ENCODE measurements at places on chromosomes 1 and 21.

- no peak for DNase-seq
These were observed 253.7 kb downstream of the HHAT start for GRCh38 chr1:210582205-210582970.

DNA sequence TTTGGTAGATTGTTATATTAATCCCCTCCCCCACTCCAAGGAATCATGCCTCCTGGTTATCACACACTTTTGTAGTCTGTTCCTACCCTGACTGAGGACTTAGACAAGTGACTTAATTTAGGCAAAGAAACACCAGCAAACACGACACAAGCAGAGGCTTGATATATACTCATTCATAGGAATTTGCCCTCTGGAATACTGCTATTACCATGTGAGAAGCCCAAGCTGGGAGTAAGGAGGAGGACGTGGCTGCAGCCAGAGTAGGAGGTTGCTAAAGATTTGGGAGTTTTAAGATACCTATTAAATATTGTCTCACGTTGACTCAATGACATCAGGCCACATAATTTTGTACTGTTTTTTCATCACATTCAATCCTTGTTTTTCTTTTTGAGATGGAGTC, 100.2 kb downstream of the LRRC53 start:
- DNase-seq = no peak

- peak; percentile 1 for DNase-seq
These were observed 21.3 kb upstream of the RNU1-4 start for GRCh38 chr1:16718908-16719533.

- DNase-seq = no peak
These were observed 87.0 kb downstream of the NRIP1 start for GRCh38 chr21:14977814-14978213.

GRCh38 chr1:6126521-6127067, 53.5 kb downstream of the CHD5 start:
- DNase-seq = no peak

- DNase-seq = no peak
These were observed at the start of gene GRHL3 for GRCh38 chr1:24319312-24319863. Gene GRHL3 (plus strand): TSS chr1:24319357. CDS start chr1:24319552, 195 bp downstream.

GRCh38 chr21:35427320-35428000, 378.4 kb upstream of the RUNX1 start:
- no peak for DNase-seq

DNA sequence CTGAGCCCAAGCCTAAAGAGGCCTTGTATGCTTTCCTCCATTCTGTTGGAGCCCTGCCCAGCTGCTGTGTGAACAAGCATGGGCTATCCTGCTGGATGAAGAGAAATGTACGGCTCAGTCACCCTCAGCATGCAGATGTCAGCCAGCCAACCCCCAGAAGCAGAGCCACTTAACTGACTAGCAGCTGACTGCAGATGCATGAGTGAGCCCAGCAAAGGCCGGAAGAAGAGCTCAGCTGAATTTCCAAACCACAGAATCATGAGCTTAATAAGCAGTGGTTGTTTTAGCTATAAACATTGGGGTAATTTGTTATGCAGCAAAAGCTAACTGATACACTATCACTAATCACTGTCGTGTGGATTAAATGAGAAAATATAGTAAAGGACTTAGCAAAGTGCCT, 39.0 kb downstream of the FOXO6 start:
- no peak for DNase-seq

- no peak for DNase-seq
These were observed 495 bp downstream of the PI4KB start for GRCh38 chr1:151326619-151327222.

DNA sequence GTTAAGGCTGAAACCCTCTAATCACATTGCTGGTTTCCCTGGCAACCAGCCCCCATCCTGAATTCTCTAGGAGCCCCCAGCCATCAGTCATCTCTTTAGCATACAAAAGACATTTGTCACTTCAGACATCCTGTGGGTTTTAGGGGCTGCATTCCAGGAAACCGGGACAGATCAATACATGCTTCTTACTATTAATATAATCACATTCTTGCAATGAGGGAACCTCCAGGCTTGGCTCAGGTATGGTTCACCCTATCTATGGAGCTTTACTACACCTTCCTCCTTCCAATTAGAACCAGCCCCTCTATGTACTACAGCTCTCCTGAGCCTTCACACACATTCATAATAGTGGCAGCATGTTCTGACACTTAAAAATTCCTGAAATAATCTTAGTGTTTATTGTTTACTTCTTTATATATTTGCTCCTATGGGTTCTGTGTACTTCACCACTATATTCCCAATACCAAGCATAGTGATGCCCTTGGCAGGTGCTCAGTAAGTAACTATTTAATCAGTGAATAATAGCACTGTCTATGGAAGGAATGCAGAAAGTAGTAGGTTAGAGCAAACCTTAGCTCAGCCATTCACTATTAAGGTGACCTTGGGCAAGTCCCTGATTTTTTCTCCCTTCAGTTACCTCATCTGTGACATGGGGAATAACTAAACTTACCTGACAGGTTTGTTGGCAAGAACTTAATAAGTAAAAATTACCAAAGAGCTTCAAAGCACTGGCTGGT, 59.6 kb downstream of the ZNF678 start:
- DNase-seq = no peak

GRCh38 chr21:42973991-42974831, at the start of gene PKNOX1:
Gene PKNOX1 (plus strand): TSS chr21:42974562. CDS start chr21:43004382, 29,820 bp downstream.
- peak; percentile 100 for DNase-seq

- no peak for DNase-seq
These were observed 11.1 kb upstream of the SLC30A1 start for GRCh38 chr1:211589782-211590721.

- no peak for DNase-seq
These were observed 73.1 kb downstream of the GATAD2B start for GRCh38 chr1:153849487-153850185.

DNA sequence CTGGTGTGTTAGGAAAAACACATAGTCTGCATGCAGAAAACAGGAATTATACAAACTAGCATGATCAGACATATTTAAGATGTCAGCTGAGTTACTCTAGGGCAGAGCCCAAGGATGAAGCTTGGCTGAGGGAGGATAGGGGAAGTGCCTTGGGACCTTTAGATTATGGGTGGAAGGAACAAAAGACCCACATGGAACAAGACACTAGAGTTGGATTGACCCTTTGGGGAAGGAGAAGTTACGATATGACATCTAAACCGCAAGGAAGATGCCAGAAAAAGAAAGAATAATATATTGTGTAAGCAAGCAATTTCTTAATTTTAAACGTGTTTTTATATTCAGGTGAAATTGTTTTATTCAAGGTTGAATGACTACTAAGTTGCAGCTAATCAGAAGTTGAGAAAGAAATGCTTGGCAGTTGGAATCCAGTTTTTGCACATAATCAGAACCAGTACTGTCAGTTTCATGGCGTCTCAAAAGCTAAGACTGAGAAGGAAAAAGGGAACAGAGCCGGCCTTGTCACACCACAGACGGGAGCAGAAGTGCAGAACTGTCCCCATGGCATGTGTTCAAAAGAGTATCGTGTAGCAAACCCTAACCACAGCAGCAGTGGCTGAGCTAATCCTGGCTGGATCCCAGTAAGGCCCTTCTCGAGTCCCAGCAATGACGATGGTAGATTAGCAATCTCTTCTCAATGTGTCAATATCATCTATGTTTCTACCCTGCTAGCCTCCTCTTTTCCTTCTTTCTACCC, 31.2 kb upstream of the IFNAR2 start:
- DNase-seq = no peak

DNA sequence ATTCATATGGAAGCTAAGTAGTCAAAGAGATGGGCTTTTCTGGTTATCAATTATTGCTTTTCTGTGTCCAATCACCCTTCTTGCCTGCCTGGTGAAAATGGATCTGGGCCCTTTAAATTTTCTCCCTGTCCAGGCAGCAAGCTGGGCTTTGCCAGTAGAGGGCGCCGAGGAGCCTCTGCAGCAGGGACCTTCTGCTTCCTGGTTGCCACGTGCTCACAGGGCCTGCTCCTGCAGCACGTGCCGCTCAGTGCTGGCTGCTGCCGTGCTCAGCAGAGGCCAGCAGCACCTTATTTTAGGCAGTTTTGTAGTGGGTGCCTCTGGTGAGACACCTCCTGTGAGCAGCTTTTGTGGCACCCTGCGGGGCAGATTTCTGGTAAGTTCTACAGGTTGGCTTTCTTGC, 4.0 kb downstream of the ACTL8 start:
- DNase-seq = no peak

- no peak for DNase-seq
These were observed 124.0 kb downstream of the GPATCH2 start for GRCh38 chr1:217506878-217507277.

GRCh38 chr1:165598676-165599059, 32.4 kb upstream of the MGST3 start:
- no peak for DNase-seq

GRCh38 chr1:152344438-152344837, 15.4 kb downstream of the FLG2 start:
- no peak for DNase-seq

DNA sequence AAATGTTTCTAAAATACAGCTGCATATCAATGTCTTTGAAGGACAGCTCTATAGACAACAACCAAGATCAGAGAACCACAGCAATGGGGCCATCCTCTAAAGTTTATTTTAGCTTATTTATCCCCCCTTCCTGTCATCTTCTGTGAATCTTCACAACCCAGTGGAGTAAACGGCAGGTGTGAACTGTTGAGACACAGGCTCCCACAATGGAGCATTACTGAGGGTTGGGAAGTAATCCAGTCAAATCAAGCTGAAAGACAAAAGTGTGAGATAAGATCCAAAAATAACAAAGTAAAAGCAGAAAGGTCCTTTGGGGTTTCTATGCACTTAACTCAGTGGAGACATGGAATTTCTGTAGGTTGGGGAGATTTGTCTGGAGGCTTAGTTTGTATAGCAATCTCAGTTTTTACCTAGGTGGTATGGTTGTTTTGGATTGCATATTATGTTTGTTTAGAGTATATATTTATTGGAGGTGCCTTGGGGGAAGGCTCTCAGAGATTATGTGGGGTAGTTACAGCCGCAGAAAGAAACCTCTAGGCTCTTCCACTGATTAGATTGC, 286.9 kb upstream of the ADGRL2 start:
- DNase-seq = peak; percentile 37

DNA sequence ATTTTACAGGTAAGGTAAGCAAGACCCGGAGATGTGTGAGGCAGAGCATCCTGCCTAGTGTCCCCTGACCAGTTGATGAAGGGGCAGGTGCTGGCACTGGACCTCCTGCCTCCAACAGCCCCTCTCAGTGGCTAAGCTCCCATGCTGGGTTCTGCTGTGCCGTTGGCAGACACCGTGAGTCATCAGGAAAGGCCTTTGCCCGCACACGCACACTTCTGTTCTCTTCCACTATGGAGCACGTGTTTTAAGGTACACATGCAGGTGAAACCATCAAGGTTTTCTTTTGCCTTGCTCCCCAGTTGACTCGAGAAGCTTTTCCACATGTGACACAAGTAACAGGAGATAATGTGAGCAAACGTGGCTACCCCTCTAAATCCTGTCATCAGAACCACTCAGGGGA, 207.9 kb downstream of the RRAGC start:
- DNase-seq = no peak

DNA sequence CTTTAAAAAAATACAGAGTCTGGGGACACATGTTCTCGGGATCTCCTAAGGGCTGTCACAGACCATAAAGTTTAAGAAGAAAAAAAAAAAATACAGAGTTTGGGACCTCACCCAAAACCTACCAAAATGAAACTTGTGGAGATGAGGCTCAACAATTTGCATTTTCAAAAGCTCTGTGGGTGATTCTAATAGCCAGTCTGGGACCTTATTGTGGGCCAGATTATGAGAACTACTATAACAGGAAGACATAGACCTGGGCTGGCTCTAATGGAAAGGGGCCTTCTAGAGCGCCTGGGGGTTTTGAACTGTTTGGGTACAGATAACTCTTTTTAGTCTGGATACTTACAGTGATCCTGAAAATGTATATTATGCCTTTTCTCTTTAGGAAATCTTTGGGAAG, 69.1 kb downstream of the LAMC1 start:
- no peak for DNase-seq

DNA sequence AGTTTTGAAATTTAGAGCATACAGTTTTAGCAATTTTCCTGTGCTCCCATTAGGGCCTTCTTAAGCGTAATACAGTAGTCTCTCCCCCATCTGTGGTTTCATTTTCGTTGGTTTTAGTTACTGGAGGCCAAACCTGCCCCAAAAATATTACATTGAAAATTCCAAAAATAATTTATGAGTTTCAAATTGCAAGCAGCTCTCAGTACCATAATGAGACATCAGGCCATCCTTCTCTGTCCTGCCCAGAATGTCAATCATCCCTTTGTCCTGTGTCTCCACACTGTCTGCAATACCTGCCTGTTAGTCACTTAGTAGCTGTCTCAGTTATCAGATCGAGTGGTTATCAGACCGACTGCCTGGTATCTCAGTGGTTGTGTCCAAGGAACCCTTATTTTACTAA, 45.4 kb downstream of the ADSS2 start:
- no peak for DNase-seq

- no peak for DNase-seq
These were observed 143.8 kb downstream of the PCBP3 start for GRCh38 chr21:45787371-45787770.

GRCh38 chr1:51421964-51422363, 91.6 kb upstream of the TTC39A start:
- peak; percentile 73 for DNase-seq

DNA sequence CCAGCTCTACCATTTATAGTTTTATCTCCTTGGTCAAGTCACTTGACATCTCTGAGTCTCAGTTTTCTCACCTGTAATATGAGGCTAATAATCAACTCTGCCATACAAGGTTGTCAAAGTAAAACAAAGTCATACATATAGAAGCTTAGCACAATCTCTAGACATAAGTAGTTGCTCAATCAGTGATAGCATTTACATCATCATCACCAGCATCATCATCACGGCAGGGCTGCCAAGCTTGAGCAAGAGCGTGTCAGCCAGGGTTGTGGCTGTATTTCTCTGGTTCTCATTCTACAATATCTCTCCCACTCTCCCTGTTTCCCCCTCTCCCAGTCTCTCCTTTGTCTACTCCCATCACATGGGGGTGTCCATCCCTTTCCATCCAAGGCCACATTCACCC, 41.7 kb upstream of the COA6 start:
- no peak for DNase-seq
